ENCODE measurements at places on chromosomes 11 and 22. TPM values are rescaled to one million over a fixed set of nuclear protein-coding genes. Genes with fewer than 3 reads are reported as not detected.

- DNase-seq = no peak
Measured at GRCh38 chr11:67320011-67320410, 16.7 kb downstream of the SSH3 start.

GRCh38 chr11:76630600-76631281 lies 39.8 kb downstream of the LRRC32 start:
- no peak for DNase-seq

GRCh38 chr11:72446929-72447769 lies 12.8 kb upstream of the CLPB start:
- DNase-seq = peak; percentile 69

The PNPLA2 gene
- total RNA-seq = 15.6 TPM

DNA sequence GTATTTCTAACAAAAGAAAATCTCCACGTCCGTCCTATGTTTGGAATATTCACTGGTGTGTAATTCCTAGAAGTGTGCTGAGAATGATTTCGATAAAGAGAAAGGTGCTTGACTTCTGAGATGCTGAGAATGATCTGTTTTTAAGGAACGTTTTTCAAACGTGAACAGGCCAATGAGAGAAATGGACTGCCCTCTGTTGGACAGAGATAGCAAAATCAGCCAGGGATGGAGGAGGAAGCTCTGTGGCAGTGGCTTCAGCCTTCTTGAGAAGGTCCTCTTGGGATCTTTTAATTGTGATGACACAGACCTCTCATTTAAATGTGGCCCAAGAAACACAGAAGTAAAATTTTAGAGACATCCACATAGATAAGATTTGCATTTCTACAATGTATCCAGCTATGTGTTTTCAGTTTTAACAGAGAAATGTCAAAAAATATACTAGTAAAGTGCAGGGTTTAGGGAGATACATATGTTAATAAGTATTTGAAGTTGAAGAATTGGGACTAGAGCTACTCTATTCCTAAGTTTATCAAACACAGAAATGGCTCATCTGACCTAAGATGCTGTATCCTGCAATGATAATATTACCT lies 84.0 kb upstream of the RCN1 start:
- DNase-seq = peak; percentile 44
